ENCODE measurements at places on chromosomes 2 and 18.
A peak's percentile ranks its signal among the peaks of the same experiment; 100 is the strongest.

DNA sequence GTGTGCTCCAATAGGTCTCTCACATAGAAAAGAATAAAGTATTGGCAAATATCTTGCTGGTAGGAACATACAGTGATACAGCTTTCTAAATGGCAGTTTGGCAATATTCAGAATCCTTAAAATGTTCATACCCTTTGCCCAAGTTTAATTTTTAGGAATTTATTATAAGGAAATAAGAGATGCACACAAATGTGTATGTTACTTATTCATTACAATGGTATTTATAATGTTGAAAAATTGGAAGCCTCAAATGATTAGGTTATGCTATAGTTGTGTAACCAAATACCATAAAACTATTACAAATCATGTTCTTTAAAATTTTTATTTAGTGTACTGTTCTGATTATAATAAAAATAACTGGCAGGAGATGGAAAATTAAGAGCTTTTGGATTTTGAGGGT is 196.8 kb downstream of the MCFD2 start:
- no peak for DNase-seq

GRCh38 chr2:3523551-3524041 is 4.3 kb upstream of the ADI1 start:
- DNase-seq, result no peak

DNA sequence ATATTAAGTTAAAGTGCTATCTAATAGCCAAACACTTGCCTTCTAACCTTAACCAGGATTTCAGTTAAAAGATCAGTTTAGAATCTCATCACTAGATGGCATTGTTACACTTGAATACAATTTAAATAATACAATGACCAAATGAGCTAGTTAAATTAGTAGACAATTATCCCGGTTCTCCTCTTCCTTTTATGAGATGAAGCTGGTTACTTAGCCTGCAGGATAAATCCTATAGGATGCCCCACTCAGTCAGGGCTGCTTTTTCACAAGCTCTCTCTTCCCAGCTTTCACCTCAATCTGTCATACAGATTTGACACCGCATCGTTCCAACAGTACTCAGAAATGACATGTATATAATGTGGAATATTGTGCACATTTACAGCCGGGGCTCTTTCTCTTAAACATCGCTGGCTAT is 678.8 kb downstream of the KCNJ3 start:
- DNase-seq, result peak; percentile 3

DNA sequence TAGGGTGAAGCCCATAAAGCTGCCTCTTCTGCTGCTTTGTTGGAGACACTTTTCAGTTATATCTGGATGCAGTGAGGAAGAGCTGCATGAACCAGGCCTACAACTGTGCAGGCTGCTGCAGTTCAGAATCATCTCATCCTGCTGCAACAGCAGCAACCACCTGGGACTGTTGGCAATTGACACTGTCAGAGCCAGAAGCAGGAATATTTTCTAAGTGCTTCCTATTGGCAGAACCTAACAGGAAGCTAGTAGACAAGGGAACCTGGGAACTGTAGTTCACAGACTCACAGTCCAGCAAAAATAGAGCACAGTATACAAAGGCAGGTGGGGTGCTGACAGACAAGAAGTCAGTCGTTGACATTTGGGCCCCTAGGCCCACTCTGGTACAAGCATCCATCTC is 452.9 kb upstream of the SPRED2 start:
- DNase-seq, result no peak

GRCh38 chr2:102318437-102318836 is 7.1 kb downstream of the IL1RL1 start:
- no peak for DNase-seq
